ENCODE measurements at places on chromosomes 12 and 14.

DNA sequence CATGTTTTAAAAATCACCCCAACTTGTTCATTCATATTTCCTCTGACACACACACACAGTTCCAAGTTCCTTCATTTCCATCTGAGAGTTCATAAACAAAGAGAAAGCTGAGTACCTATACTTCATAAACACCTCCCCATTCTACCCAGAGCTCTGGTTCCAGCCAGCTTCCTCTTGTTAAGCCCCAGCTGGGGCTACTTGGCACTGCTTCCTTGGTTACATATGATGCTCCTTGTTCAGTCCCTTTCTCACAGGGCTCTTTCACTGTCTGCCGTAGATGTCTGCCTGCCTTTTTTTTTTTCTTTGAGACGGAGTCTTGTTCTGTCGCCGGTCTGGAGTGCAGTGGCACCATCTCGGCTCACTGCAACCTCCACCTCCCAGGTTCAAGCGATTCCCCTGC lies 77.5 kb downstream of the COX16 start:
- no peak for DNase-seq

- DNase-seq, result no peak
Observed at GRCh38 chr12:26571560-26571959, 261.4 kb downstream of the ITPR2 start.

DNA sequence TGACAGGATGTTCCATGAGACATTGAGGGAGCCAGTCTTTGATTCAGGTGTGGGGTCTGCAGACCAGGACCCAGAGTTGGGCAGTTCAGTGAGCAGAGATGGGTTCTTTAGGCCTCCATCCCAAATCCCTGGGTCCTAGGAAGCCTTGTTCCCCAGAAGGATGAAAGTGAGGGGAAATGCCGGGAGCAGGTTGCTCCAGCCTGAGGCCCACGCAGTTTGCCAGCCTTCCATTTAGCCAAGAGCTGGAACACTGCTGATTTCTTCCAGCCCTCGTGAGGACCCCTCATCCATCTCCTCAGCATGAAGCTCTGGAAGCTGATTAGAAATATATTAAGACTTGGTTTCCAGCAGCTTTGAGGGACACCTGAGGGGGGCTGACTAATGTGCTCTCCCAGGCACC lies 12.1 kb downstream of the C14orf132 start:
- no peak for DNase-seq

DNA sequence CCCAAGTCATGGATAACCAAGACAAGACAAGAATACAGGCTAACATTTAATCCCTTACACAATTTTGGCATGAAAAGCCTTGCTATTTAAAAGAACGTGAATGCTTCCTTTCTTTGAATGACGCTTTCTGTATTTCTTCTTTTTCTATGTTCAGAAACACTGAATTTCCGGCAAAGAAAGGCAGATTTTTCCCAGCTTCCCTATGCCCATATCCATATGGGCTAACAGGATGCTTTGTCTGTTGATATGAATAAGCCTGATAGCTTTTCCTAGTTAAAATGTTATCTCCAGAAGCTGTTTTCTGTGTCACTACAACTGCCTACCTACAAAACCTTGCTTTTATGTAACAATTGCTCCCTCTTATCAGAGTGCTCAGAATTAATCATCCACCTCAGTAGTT lies 38.3 kb upstream of the CACNA2D4 start:
- no peak for DNase-seq

DNA sequence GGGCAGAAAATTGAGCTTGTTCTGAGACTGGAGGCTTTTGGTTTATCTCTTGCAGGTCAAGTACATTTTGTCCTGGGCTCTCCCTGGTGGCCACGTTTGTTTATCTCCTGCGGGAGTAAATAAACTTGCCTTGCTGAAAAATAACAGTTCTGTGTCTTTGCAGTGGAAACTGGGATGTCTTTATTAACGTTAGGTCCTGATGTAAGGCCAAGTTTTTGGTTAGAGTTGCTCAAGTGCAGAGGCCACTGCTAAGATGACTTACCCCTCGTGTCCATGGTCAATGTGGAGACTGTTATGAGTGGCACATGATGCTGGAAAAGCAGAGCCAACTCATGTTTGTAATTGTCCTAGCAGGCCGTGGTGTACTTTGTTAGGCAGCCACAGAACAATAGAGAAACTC lies 3.8 kb downstream of the PTPN11 start:
- DNase-seq, result no peak

- peak; percentile 53 for DNase-seq
Observed at GRCh38 chr14:91911474-91912032, 35.9 kb downstream of the FBLN5 start.

- no peak for DNase-seq
Observed at GRCh38 chr12:94793191-94793595, 142.8 kb upstream of the TMCC3 start.

- DNase-seq, result no peak
Observed at GRCh38 chr12:52171950-52172512, 19.8 kb downstream of the KRT80 start.

GRCh38 chr14:58571769-58572472 lies 65.8 kb upstream of the DACT1 start:
- no peak for DNase-seq

DNA sequence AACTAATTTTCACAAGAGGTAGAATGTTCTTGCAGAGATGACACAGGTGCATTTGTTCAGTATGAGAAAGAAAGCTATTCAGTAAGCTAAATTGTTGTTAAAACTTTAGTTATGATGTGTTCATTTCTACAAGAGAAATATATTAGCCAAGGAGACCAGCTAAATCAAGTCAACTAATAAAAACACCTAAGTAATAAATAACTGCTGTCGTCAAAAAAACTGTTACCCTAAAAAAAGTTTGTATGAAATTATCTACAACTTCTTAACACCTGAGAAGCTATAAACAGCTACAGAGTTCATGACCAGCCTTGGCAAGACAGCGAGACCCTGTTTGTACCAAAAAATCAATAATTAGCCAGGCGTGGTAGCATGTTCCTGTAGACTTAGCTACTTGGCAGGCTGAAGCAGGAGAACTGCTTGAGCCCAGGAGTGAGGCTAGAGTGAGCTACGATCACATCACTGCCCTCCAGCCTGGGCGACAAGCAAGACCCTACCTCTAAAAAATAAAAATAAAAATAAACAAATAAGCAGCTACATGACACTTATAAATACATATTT lies 67.6 kb upstream of the AP4S1 start:
- no peak for DNase-seq

- DNase-seq, result no peak
Observed at GRCh38 chr12:51889216-51890132, 1.6 kb downstream of the ANKRD33 start.

- no peak for DNase-seq
Observed at GRCh38 chr14:77574446-77575115, 41.9 kb downstream of the SPTLC2 start.

GRCh38 chr12:112839386-112839972 lies 47.9 kb downstream of the RPH3A start:
- DNase-seq, result no peak

DNA sequence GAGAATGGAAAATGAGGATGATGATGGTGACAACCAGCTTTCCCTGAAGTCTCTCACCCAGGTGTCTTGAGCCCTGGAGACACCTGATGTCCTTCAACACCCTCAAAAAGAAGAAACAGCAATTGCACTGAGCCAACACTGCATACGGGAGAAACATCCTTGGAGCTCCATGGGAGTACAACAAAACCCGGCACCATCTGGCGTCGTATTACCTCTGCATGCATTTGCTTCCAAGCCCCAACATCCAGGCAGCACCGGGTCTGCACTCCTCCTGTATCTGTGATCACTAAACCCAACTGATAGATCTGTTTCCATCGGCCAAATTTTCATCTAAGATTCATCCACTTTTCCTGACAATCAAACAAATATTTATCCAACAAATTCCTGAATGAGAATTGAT lies 249.9 kb downstream of the DPF3 start:
- no peak for DNase-seq

GRCh38 chr12:112597986-112598385 lies 179.2 kb downstream of the PTPN11 start:
- DNase-seq, result no peak

DNA sequence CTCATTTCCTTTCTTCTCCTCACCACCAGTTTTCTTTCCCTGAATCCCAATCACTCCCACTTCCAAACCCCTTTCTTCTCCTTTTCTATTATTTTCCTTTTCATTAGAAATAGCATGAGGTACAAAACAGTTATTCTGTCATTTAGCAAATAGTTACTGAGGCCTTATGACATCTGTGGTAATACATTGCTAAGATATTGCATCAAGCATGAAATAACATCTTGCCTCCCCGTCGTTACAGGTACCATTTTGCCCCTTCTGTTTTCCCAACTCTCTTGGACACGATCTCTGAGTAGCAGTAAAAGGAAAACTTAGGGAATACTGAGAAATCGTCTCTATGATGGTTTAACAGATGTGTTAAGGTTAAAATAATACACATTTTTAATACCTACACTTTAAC lies 175.8 kb upstream of the SOX5 start:
- no peak for DNase-seq

- DNase-seq, result no peak
Observed at GRCh38 chr14:75877292-75877691, 104.5 kb downstream of the TGFB3 start.

GRCh38 chr14:91127401-91127801 lies 13.5 kb downstream of the DGLUCY start:
- DNase-seq, result no peak

GRCh38 chr14:30450631-30451545 lies 108.1 kb upstream of the G2E3 start:
- DNase-seq, result no peak

DNA sequence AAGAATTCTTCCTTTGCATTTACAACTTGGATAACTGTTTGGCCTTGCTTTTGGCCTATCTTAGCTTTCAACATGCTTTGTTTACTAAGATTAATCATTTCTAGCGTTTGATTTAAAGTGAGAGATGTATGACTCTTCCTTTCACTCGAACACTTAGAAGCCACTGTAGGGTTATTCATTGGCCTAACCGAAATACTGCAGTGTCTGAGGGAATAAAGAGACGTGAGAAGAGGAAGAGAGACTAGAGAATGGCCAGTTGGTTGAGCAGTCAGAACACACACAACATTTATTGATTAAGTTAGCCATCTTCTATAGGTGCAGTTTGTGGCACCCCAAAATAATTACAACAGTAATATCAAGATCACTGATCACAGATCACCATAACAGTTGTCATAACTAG lies 62.3 kb upstream of the CCDC175 start:
- DNase-seq, result no peak

GRCh38 chr12:108616941-108617858 lies 16.5 kb downstream of the SELPLG start:
- DNase-seq, result no peak

- DNase-seq, result no peak
Observed at GRCh38 chr14:43161477-43161876, 1345.6 kb downstream of the FSCB start.

- DNase-seq, result no peak
Observed at GRCh38 chr12:29781705-29782266, 2.0 kb downstream of the TMTC1 start.

- no peak for DNase-seq
Observed at GRCh38 chr14:54564071-54564867, 2.7 kb upstream of the SAMD4A start.

DNA sequence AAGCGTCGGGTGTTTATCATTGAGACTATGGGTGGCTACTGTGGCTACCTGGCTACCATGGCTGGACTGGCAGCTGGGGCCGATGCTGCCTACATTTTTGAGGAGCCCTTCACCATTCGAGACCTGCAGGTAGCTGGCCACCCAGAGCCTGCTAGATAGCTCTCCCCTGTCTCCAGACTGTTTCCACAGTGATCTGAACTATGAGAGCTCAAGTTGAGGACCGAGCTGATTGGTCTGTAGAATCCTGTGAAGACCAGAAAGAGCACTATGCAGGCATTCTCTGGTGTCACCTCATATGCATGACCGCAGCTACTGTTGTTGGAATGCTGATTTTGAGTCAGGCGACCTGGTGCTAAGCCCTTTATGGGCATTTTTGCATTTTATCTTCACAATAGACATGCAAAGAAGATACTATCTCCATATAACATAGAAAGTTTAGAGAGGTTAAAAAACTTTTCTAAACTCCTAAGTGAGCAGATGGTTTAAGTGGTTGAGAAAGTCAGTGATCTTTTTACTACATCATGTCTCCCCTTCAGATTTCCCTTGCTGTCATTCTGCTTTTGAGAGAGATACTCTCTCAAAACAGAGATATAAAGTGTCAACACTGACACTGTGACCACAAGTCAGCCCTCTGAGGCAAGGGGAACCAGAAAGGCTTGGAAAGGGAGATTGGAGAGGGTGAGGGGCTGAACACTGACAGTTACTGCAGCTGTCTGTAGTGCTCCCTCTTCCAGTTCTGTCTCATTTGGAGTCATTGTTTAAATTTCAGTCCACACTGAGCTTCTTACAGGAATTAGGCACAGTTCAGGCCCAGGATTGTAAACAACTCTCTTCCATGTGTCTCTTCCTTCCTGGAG lies 14.3 kb downstream of the ASB8 start:
- no peak for DNase-seq

DNA sequence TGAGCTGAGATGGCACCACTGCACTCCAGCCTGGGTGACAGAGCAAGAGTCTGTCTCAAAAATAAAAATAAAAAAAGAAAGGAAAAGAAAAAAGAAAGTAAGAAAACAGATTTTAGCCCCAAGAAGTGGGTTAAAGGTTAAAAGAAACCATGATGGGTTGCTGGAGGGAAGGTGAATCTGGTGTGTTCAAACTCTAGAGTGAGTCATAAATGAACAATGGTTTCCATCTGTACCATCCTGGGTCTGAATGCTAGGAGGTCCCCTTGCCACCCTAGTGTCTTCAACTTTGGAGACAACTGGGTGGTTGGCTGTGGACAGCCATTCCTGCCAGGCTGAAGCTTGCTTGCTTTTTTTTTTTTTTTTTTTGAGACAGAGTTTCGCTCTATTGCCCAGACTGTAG lies 1.6 kb upstream of the RPS26 start:
- no peak for DNase-seq

DNA sequence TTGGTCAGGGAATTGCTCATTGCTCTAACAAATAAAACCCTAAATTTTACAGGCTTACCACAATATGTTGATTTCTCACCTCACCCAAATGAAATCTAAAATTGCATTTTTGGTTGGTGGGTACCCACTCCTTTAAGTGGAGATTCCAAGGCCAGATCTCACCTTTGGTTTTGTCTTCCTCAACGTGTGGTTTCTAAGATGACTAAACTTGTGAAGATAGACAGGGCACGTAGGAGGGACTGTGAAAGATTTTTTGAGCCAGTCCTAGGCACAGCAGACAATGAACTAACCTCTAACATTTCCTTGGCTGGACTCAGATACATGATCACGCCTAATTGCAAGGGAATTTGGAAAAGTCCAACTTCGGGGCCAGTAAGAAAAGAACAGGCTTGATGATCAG lies 1003.9 kb downstream of the FLRT2 start:
- no peak for DNase-seq

DNA sequence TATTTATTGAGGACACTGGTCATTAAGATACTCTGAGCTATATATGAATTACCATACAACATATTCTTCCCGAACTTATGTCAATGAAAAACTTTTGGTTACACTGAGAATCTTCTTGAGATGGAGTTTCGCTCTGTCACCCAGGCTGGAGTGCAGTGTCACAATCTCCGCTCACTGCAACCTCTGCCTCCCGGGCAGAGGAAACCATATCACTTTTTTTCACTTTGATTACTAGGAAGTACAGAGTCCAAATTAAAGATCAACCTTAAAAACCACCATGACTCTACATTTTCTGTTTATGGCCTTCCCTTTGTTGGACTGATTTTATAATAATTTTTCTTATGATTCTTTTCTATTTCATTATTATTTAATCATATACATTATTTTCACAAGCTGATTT lies 336.5 kb downstream of the FSCB start:
- no peak for DNase-seq
